ENCODE measurements at places on chromosomes 7 and 10. TPM values are rescaled to one million over a fixed set of nuclear protein-coding genes. Genes with fewer than 3 reads are reported as not detected.

DIP2C gene
- total RNA-seq, result 2.4 TPM

CAMK2G gene
- total RNA-seq, result 37.0 TPM

NUTM2D gene
- 1.9 TPM for total RNA-seq

LRRN3 gene
- total RNA-seq, result 0.23 TPM

CDC14C gene
- not detected for total RNA-seq

FZD8 gene
- 0.53 TPM for total RNA-seq

CCDC136 gene
- total RNA-seq, result 0.15 TPM

MYH16 gene
- not detected for total RNA-seq

BAMBI gene
- total RNA-seq, result 2.5 TPM
